ENCODE measurements at places on chromosomes 1 and 21. TPM values are rescaled to one million over a fixed set of nuclear protein-coding genes. Genes with fewer than 3 reads are reported as not detected.

DNA sequence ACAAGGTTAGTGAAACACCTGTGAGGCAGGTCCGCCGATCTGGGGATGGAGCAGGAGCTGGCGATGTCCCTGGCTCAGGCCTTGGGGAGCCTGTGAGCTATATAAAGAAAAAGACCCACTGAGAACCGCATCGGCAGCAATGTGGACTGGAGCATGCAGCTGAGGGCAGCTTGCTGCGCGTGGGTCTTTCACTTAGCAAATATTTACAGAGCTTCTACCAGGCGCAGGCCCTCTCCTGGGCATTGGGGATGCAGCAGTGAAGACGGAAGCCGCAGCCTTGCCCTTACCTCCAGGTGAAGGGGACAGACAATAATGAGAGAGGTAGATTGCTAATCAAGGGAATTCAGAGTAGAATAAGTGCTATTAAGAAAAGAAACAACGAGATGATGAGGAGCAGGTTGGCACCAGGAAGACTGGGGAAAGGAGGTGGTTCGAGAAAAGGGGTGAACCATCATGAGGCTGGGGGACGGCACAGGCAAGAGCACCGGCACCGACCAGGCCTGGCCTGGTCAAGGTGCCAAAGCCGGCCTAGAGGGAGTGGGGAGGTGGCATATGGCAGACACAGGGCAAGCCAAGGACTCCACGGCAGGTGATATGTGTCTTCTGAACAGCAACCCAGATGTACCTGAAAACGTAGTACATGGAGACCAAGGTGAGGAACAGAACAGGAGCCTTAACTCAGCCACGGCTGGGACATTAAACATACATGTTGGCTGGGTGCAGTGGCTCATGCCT, 60.7 kb upstream of the PAX7 start:
- H3K4me3 ChIP-seq, result no peak overlapping the region
- H3K27me3 ChIP-seq, result peaks cover 12% of the 10 kb centered on the region
- H3K4me1 ChIP-seq, result no peaks in the 10 kb centered on the region
- H3K27ac ChIP-seq, result no peak overlapping the region
- no peaks in the 10 kb centered on the region for H3K36me3 ChIP-seq

CD247 gene
- 1.2 TPM for total RNA-seq

SPRR2B gene
- not detected for total RNA-seq

GRCh38 chr1:165117482-165117881, 239.0 kb downstream of the LMX1A start:
- H3K27me3 ChIP-seq, result peaks cover 39% of the 10 kb centered on the region
- no peak overlapping the region for H3K4me3 ChIP-seq
- no peak for DNase-seq
- H3K4me1 ChIP-seq, result no peaks in the 10 kb centered on the region

DNA sequence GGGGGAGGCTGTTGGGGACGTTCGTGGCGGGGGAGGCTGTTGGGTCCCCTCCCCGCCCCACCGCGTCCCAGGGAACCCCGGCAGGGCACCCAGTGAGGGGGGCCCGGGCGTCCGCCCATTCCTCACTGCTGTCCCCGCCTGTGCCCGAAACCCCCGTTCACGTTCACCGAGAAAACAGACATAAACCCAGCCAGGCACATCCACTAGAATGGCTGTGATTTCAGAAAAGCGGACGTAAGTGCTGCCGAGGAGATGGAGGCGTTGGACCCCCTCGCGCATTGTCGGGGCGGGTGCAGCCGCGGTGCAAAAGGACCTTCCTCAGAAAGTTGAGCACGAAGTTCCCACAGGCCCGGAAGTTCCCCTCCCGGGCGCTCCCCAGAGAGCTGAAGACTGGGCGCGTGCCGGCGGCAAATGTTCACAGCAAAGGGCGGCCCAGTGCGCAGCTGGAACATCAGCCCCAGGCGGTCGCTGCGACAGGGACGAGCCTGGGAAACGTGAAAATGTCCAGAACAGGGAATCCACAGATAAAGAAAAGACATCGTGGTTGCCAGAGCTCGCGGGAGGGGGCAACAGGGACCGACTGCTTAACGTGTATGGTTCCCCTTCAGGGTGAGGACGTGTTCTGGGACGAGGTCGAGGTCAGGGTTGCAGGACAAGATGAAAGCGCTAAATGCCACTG, 18.5 kb upstream of the SAMD11 start:
- no peaks in the 10 kb centered on the region for H3K36me3 ChIP-seq
- H3K4me1 ChIP-seq, result peaks cover 8% of the 10 kb centered on the region
- peak; percentile 72 for DNase-seq

CLCA1 gene
- total RNA-seq, result not detected

- H3K27ac ChIP-seq, result no peak overlapping the region
- no peaks in the 10 kb centered on the region for H3K27me3 ChIP-seq
- H3K4me3 ChIP-seq, result no peak overlapping the region
- no peaks in the 10 kb centered on the region for H3K36me3 ChIP-seq
- DNase-seq, result no peak
Observed at GRCh38 chr1:17909634-17910033, 154.5 kb downstream of the ACTL8 start.

TMEM82 gene
- total RNA-seq, result not detected

SH3BGR gene
- total RNA-seq, result 115 TPM

- DNase-seq, result no peak
- no peak overlapping the region for H3K4me3 ChIP-seq
- no peaks in the 10 kb centered on the region for H3K36me3 ChIP-seq
- H3K27me3 ChIP-seq, result no peaks in the 10 kb centered on the region
- H3K4me1 ChIP-seq, result no peaks in the 10 kb centered on the region
Observed at GRCh38 chr1:41409825-41410224, 48.6 kb downstream of the FOXO6 start.

GRCh38 chr1:90821788-90822359, 104.8 kb upstream of the BARHL2 start:
- no peaks in the 10 kb centered on the region for H3K27me3 ChIP-seq
- H3K36me3 ChIP-seq, result no peaks in the 10 kb centered on the region
- H3K4me1 ChIP-seq, result no peaks in the 10 kb centered on the region
- H3K4me3 ChIP-seq, result no peak overlapping the region
- DNase-seq, result no peak
- H3K27ac ChIP-seq, result no peak overlapping the region

DNA sequence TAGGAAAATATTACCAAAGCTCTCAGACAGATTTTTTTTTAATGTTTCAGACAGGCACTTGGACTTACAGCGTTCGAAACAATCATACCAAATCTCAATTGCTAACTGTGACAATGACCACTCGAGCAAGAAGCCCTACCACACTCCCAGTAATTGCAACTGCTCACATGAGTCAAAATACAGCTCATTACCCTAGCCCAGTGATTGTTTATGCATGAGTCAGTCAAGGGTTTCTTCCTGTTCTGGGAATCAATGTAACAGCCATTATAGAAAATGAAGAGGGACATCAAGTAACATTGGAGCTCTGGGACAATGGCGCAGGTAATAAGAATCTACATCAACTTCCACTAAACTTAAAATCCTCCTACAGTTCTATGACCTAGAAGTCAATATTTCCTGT, 56.1 kb upstream of the SH3GLB1 start:
- no peaks in the 10 kb centered on the region for H3K4me1 ChIP-seq
- H3K27me3 ChIP-seq, result no peaks in the 10 kb centered on the region
- H3K4me3 ChIP-seq, result no peak overlapping the region
- no peaks in the 10 kb centered on the region for H3K36me3 ChIP-seq
- no peak for DNase-seq
- no peak overlapping the region for H3K27ac ChIP-seq

DNA sequence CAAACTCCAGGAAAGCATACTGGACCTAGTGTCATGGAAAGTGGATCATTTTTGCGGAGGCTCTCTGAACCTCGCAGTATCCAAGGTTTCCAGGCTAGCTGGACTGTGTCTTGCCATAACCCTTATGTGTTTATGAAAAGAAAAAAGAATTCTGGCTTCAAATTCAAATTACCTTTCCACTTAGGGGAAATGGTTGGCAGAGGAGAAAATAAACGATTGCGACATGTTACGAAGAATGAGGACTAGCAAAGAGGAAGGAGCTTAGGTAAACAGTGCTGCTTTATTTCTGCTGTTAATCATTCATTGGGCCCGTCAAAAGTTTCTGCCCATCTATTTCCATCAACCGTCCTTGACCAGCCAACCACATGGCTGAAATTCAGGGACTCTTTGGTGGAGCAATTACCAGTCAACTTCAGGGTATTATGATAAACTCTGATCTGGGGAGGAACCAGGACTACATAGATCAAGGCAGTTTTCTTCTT, at the start of gene C4BPA:
C4BPA (plus strand) TSS at position 342 of the 482 bp plus-strand sequence. CDS start 8,793 bp downstream, outside the sequence.
- no peak within 1 kb of the TSS for H3K27ac ChIP-seq
- H3K27me3 ChIP-seq, result no peaks in the 10 kb centered on the region
- no peak for DNase-seq

- peak overlapping the region; percentile 37 for H3K27ac ChIP-seq
- peak; percentile 67 for DNase-seq
- H3K36me3 ChIP-seq, result peaks cover 34% of the 10 kb centered on the region
- peaks cover 32% of the 10 kb centered on the region for H3K4me1 ChIP-seq
- H3K4me3 ChIP-seq, result no peak overlapping the region
Observed at GRCh38 chr1:19385869-19386591, 73.9 kb downstream of the SLC66A1 start.

GRCh38 chr1:99281105-99281504, 16.8 kb downstream of the PLPPR4 start:
- no peaks in the 10 kb centered on the region for H3K4me1 ChIP-seq
- no peaks in the 10 kb centered on the region for H3K27me3 ChIP-seq
- no peak for DNase-seq
- H3K36me3 ChIP-seq, result no peaks in the 10 kb centered on the region
- H3K27ac ChIP-seq, result no peak overlapping the region
- H3K4me3 ChIP-seq, result no peak overlapping the region

GRCh38 chr1:21495225-21495820, 13.9 kb upstream of the ALPL start:
- no peak overlapping the region for H3K27ac ChIP-seq
- H3K4me3 ChIP-seq, result no peak overlapping the region
- H3K36me3 ChIP-seq, result no peaks in the 10 kb centered on the region
- H3K27me3 ChIP-seq, result no peaks in the 10 kb centered on the region

DNA sequence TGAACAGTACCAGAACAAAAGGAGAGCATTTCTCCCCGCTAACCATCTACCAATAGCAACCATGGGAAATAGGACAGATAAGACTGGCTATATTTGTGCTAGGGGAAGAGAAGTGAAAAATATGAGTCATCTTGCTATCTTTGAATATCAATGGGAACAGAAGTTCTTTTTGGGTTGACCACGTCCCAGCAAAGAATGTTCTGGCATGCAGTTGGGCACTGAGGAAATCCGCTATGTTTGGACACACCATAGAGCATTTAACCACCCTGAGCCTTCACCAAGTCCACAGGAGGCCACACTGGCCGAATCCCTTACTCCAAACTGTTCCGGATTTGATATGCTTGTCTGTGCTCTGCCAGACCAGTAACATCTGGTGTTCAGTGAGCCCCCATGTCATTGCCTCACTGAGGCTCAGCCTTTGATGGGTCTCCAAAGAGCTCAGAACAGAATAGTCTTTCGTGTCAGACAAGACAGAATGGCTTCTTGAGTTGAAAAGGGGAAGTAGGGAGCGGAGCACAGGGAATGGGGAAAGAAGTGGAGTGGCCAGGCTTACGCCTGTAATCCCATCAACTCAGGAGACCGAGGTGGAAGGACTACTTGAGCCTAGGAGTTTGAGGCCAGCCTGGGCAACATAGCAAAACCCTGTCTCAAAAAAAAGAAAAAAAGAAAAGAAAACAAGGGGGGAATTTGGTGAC, 81.4 kb downstream of the SMYD2 start:
- no peaks in the 10 kb centered on the region for H3K4me1 ChIP-seq
- peaks cover 46% of the 10 kb centered on the region for H3K36me3 ChIP-seq

GRCh38 chr21:46639489-46640386, 4.3 kb downstream of the PRMT2 start:
- H3K27me3 ChIP-seq, result no peaks in the 10 kb centered on the region
- H3K4me3 ChIP-seq, result no peak overlapping the region
- H3K4me1 ChIP-seq, result peaks cover 45% of the 10 kb centered on the region
- peaks cover 58% of the 10 kb centered on the region for H3K36me3 ChIP-seq
- no peak overlapping the region for H3K27ac ChIP-seq

DNA sequence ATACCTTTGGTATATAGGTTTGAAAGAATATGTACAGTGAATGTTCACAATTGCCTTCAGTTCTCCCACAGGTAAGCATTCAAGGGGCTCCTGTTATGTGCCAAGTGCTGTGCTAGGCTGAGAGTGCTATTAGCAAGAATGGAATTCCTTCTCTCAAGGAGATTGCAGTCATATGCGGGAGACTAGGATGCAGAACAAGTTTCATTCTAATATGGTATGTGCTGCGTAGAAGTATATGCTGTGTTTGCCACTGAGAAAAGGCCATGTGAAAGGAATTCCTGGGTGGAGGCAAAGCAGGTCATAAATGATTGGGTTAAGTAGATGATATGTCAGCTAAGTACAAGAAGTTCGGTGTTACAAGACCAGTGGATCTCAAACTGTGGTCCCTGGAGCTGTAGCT, 303.0 kb downstream of the GPATCH2 start:
- H3K27ac ChIP-seq, result no peak overlapping the region
- H3K36me3 ChIP-seq, result no peaks in the 10 kb centered on the region
- H3K27me3 ChIP-seq, result no peaks in the 10 kb centered on the region
- no peak overlapping the region for H3K4me3 ChIP-seq
- peaks cover 9% of the 10 kb centered on the region for H3K4me1 ChIP-seq
- no peak for DNase-seq

PDPN gene
- 41.8 TPM for total RNA-seq
